ENCODE measurements at places on chromosomes 12 and 14.

DNA sequence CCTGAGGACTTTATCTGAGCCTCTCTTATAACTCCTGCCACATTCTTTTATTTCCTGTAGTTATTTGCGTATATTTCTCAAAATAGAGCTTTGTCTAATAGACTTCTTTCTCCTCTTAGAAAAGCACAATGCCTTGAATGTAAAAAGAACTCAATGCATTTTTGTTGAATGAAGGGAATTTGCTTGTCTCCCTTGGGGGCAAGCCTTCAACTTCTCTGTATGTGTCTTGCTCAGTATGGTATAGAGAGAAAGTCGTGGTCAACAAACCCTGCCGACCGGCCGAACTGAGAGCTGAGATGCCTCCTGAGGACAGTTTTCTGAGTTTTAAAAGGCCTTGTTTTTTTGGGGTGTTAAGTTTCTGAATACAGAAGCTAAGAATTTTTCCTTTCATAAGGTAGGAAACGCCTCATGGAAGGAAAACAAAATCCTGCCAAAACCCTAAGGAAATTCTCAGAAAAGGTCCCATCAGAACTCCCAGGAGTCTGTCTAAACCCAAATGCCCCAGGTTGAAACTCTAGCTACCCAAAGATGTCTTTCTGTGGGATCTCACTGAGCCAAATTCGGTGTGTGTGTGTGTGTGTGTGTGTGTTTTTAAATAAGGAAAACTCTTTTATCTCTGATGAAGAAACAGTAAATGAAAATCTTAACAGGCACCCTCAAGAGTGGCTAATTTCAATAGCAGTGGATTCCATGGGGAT is 136.6 kb downstream of the C12orf75 start:
- no peak for DNase-seq

DNA sequence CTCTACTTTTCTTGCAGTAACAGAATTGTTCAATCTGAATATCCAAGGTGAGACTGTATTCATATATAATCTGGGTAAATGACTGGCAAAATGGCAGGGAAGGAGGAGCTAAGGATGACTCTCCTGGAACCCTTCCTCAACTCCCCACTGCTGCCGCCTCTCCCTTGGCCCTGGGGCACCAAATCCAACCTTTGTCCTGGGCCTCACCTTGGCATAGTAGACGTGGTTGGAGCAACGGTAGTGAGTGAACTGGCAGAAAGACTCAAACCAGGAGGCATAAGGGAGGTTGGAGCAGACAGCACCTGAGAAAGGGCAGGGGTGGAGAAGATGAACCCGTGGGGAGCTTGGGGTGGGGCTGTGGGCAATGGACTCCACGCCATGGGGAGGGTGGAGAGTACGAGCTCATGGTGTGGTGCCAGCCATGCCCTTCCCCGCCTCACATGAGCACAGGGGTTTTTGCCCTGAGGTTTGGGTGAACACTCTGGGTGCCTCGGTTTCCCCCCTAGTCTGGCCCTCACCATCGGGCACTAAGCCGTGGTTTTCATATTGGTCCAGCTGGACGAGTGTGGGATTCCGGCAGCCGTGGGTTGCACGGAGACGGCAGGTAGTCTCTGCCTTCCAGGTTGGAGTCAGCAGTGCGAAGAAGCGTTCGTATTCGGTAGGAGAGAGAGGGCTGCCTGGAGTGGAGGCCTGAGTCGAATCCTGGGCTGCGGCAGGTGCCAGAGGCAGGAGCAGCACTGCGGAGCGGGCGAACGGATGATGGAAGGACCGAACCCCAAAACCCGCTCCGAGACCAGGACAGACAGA is 753 bp downstream of the ACRBP start:
- no peak for DNase-seq

- DNase-seq, result no peak
Observed at GRCh38 chr12:112321245-112321644, 61.0 kb downstream of the HECTD4 start.

GRCh38 chr12:68374307-68374982 is 42.3 kb upstream of the MDM1 start:
- DNase-seq, result no peak
